Stimulated activated CD4-positive, alpha-beta T cell treated with anti-CD3 and anti-CD28 coated beads, Interleukin-2, amount 100 ng/mL, for 24 hours (primary cell): ENCODE measurements at places on chromosomes 12 and 14.

- no peak for DNase-seq
Measured at GRCh38 chr12:119679490-119679889, 11.6 kb downstream of the PRKAB1 start.

DNA sequence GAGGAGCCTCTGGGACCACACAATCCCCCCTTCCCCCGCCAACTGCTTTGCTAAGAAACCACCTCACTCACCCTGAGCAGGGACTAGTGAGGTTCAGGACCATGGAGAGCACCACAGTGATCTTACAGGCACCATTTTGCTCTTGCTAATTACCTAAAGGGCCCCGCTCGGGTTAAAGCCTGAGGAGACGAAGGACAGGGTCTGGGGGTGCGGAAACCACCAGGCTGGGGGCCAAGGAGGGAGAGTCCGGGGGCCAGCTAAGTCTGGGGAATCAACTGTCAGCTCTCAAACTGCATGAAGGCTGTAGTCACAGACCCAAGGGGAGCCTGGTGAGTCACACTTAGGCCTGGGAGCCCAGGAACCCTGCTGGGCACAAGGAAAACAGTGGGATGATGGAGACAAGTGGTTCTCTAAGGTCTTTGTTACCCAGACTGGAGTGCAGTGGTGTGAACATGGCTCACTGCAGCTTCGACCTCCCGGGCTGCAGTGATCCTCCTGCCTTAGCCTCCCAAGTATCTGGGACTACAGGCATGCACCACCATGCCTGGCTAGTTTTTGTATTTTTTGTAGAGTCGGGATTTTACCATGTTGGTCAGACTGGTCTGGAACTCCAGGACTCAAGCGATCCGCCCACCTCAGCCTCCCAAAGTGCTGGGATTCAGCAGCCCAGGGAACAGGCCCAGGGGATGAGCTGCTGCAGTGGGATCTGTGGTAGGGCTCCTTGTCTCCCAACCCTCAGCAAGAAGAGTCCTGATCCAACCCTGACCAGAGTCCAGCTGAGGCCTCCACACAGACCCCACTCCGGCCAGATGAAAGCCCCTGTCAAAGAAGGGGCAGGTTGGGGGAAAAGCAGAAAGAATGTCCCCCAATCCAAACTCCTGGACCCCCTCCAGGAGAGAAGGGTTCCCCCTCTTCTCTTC is 98.8 kb downstream of the CALM1 start:
- peak; percentile 39 for DNase-seq

DNA sequence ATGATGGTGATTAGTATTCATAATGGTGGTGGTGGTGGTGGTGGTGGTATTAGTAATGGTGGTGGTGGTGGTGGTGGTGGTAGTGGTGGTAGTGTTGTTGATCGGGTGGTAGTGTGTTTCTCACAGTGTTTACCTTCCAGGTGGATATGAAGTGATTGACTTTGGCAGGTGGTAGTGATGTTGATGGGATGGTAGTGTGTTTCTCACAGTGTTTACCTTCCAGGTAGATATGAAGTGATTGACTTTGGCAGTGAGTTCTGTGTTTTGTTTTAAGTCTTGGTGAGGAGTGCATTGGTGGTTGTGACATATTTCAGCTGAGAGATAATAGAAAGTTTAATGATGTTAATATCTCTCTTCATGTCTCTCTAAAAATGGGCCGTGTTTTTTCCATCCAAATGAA is 189.4 kb downstream of the TMTC2 start:
- DNase-seq, result no peak

- no peak for DNase-seq
Measured at GRCh38 chr12:22993609-22994315, 368.8 kb downstream of the ETNK1 start.

DNA sequence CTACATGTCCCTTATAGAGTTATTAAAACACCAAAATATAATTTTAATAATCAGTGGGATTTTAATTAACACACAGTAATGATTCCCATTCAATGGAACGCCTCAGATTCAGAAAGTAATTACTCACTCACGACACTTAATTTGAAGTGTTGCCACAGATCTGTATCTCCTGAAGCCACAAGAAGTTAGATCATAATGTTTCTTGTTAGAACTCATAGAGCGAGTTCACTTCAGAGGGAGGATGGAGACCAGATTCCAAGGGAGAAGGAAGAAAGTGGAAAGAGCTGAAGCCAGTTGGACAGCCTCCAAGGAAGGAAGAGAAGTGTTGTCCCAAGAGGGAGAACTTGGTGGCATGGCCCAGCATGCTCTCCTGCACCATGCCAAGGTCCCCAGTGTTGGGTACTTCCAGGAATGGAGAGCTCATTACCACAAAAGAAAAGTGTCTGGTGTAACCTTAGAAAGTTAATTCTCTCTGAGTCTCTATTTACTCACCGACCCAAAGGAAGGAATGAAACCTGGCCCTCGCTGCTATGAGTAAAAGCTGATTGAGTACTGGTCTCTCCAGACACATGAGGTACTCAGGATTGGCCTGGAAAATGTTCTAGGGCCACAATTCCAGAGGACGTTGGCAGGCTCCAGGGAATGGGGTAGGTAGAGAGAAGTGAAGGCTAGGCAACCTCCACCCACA is 305.4 kb downstream of the BCL11B start:
- no peak for DNase-seq

DNA sequence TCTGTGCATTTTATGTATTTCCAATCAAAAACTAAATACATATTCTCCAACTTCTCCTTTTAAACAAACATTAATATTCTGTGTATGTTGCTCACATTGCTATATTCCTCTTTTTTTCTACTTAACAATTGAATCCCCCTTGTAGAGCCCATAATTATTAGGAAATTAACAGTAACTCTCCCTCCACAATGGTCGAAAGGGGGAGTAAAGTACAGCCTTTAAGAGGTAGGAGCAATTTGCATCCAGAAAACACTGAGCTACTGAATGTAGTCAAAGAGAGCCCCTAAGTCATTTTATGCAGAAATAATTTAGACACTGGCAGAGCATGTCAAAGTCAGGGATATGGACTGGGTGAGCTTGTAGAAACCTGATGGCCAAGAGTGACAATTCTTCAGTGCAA is 57.2 kb upstream of the SCN8A start:
- DNase-seq, result no peak

DNA sequence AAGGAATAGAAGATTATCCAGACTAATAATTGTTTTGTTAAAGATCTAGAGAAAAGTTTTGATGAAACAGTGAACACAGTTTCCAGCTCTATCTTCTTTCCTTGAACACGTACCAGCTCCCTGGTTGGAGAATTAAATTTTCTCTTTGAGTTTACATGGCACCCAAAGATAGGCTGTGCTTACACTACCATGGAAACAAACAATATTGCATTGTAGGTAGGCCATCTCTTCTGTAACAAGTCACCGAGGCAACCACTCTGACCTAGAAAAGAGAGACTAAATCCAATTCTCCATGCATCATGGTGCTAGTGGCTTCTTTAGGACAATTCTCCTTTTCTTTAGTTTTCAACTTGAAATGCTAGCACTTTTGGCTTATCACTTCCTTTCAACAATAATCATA is 9.9 kb downstream of the BMAL2 start:
- DNase-seq, result no peak

DNA sequence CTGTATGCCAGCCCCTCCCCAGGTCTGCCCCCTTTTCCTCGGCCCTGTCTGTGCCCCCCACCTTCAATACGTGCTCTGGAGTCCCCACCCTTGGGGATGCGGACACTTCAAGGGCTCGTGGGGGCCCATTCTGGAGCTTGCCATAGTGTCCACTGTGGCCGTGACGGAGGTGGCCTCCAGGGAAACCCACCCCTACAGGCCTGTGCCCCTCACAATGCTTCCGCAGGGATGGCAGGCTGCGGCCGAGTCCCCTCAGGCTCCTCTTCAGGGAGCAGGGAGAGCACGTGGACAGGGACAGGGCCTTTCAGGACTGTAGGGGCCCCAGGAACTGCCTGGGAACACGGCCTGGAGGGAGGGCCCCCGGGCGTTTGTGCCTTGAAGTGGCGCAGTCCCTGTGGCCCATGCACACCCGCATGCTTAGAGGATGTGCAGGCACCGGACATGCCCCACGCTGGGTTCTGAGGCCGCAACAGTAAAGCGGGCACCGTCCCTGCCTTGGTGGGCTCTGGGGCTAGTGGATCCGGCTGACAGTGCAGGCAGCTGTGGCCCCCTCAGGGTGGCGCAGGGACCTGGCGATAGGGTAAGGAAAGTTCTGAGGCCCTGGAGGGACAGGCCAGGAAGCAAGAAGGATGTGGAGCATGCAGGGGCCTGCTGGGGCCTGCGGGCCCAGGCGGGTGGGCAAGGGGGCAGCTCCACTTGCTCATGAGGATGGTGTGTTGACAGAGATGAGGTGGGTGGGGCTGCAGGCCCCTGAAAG is 209.0 kb upstream of the RTL1 start:
- no peak for DNase-seq

- no peak for DNase-seq
Measured at GRCh38 chr12:117774941-117775775, 193.6 kb downstream of the KSR2 start.

GRCh38 chr12:15580431-15580830 is 208.8 kb downstream of the EPS8 start:
- DNase-seq, result no peak

DNA sequence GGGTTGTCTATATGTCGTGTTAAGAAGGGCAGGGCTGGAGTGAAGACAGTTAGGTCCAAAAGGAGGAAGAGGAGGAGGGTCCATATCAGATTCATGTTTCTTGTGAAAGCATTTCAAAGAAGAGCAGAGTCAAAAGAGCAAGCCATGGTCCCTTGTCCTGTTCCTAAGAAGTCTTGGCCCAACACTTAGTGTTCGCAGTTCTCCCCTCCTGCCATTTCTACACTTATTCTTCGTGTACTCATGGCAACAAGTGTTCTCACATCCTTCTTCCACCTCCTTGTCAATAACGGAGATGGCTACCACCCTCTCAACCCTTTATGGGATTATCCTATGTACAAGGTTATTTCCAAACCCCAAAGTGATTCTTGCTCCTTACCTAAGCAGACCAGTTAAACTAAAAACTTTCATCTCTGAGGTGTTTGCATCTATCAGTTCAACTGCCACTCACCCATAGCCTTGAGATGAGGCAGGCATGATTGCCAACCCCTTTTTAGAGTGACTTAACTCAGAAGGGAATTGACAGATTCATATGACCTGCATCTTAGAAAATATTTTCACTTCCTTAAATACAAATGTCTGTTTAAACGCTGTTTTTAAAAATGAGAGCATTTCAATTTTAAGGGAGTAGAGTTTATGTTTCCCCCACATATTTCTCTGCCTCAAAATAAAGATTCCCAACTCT is 19.8 kb upstream of the RNASE2 start:
- DNase-seq, result no peak

DNA sequence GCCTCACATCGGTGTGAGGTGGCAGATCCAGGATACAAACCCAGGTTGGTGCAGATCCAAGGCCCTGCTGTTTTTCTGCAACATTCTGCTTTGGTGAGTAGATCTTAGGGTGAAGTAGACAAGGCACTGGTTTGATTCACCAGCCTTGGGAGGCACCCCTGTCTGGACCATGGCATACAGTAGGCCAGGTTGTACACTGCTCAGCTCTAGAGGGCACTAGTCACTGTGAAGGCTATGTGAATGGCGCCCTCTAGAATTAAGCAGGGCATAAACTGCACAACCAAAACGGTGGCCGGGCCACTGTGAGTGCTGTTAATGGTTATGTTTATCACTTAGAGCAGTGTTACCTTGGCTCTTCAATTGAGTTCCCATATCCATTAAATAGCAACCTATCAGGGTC is 280.6 kb upstream of the PWP1 start:
- no peak for DNase-seq

DNA sequence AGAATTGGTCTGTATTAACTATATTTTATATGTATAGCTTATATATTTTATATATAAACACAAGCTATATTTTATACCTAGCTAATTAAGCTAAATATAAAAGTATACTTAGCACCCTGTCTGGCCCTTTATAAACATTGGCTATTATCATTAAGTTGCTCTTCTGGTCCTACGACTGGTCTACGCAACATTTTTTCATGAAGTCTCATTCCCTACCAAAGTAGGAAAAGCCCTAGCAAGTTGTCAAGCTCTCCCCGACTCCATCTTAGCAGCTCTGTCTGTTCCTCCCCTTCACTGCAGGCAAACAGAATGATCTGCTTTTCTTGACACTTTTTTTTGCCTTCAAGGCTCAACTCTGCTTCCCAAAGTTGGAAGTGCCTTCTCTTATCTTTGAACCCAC is 36.7 kb upstream of the ELK3 start:
- DNase-seq, result no peak

GRCh38 chr12:12983420-12984035 is 16.5 kb downstream of the HEBP1 start:
- no peak for DNase-seq

- DNase-seq, result no peak
Measured at GRCh38 chr12:18389820-18390219, 128.5 kb downstream of the PIK3C2G start.
